ENCODE measurements at places on chromosomes 7 and 10.
A peak's percentile ranks its signal among the peaks of the same experiment; 100 is the strongest.

DNA sequence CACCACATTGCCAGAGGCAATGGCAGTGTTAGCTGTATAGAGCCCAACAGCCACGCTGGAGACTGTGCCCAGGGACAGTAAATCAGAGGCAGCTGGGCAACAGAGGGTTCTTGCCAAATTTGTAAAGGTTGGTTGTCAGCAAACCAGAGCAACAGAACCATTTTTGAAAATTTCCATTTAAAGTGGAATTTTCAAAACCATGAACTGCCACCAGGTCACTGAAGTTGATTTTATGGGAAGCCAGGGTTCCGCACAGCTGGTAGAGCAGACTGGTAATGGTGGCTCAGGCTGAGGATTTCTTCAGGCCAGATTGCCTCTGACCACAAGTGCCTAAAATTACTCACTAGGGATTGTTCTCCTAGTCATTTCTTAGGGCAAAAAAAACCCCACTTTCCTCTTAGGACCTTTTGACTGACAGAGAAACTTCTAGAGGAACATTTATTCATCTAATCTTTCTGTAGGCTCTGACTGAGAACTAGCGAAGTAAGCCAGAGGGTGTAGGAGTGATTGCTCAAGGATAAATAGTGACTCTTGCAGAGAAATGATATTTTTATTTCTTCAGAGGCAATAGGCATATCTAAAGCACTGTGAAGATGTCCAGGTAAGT lies 342.4 kb downstream of the BBS9 start:
- peak; percentile 5 for DNase-seq

GRCh38 chr10:61877887-61878739 lies 23.4 kb upstream of the ARID5B start:
- DNase-seq, result no peak

GRCh38 chr10:37566332-37566731 lies 291.1 kb downstream of the ZNF248 start:
- no peak for DNase-seq

GRCh38 chr7:91168871-91169829 lies 95.1 kb upstream of the FZD1 start:
- no peak for DNase-seq

- no peak for DNase-seq
Measured at GRCh38 chr7:1777122-1777521, 107.0 kb downstream of the ELFN1 start.

GRCh38 chr7:69739931-69740431 lies 141.7 kb downstream of the AUTS2 start:
- peak; percentile 62 for DNase-seq

- peak; percentile 32 for DNase-seq
Measured at GRCh38 chr10:24483701-24484100, 240.0 kb downstream of the ARHGAP21 start.

DNA sequence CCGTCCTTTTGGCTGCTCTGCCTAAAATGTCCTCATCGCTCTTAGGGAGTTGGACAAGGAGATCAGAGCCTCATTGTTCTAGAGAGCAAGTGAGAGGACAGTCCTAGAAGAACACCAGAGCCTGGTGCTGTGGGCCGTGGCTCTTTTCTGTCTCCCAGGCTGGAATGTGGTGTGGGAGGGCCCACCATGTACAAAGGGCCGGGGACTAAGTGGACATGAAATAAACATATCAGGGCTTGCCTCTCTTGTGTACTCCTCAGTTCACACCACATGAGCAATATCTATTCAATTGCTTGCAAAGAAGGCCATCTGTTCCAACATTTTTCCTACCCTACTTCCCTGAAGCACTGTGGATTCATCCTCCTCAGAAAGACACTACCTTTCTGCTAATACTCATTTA lies 510.4 kb downstream of the SUGCT start:
- DNase-seq, result no peak

DNA sequence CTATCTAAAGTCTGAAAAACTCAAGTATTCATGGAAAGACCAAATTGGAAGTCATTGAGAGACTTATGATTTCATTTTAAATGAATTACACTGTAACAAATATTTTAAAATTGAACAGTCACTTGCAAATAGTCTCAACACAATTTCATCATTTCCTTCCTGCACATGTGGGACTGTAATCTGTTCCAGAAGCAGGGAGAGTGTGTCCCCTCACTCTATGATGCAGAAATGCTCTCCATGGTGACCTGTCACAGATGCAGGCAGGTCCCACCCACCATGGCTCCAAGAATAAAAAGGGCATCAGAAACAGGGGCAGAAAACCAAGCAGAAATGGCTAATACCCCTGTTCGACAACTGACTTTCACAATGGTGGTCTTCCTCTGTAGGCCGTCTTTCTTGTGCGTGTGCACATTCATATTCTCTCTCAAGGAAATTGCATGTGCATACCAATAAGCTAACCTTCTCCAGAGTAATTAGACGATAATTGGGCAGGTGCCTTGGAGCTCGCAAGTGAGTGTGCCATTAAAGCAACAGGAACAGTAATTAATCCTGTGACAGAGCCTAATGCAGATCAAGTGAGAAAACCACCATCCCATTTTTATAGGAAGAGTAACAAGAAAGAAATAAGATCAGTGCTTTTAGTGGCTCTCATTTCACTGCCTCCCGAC lies 170.9 kb downstream of the ZMYND11 start:
- no peak for DNase-seq

DNA sequence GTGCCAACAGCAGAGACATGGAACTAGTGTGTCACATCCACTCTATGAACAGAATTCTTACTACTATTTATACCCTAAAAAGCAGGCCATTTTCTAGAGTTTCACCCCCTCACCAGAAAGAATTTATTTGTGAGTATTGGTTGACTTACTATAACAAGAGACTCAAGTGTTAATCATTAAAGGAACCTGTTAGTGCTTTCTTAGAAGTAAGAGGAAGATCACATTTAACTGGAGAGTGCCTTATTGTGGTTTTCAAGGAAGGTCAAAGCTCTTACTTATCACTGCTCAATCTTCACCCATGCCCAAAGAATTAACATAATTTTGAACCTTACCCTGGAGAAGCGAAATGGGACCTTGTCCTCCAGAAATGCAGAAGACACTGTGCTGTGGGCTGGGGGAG lies 169.3 kb upstream of the PRSS1 start:
- DNase-seq, result no peak

GRCh38 chr10:58609532-58610150 lies 97.0 kb downstream of the BICC1 start:
- DNase-seq, result no peak

GRCh38 chr7:26599982-26600381 lies 264.4 kb downstream of the SKAP2 start:
- DNase-seq, result no peak

GRCh38 chr7:80439894-80440821 lies 71.7 kb downstream of the GNAT3 start:
- DNase-seq, result peak; percentile 84

DNA sequence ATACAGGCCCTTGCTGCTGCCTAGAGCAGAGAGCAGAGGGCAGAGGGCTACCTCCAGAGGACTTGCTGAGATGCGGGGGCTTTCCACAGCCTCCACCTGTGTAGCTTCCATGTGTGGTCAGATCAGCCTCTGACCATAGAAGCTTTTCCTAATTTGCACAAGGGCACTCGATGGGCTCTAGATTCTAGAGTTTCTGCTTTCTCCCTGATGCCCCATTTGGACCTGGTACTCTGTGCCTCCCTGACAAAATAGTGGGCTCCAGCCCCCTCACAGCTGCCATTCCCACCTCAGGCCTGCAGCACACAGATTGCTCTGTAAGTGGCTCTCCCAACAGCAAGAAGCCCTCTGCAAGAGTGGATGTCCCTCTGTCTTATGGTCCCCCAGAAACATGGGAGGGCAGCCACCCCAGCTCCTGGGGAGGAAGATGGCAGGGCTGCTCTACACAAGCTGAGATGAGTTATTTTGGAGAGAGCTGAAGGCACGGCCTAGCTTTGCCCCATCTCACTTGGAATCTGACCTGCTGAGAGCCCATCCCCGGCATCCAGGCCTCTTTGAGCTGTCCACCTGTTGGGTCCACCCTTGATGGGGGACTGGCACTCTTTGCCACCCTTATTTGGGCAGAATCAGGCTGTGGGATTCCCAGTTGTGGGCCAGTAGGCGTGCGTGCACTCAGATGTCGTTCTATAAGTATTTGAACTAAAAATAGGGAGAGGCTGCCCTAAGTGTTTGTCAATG lies 16.7 kb downstream of the TMEM273 start:
- DNase-seq, result no peak
